Activated T-cell treated with anti-CD3 and anti-CD28 coated beads, Interleukin-2, amount 50 U/mL, for 1 hour (primary cell): ENCODE measurements at places on chromosomes 1 and 21.

GRCh38 chr1:156356262-156356874 is 12.6 kb upstream of the RHBG start:
- no peak for DNase-seq

DNA sequence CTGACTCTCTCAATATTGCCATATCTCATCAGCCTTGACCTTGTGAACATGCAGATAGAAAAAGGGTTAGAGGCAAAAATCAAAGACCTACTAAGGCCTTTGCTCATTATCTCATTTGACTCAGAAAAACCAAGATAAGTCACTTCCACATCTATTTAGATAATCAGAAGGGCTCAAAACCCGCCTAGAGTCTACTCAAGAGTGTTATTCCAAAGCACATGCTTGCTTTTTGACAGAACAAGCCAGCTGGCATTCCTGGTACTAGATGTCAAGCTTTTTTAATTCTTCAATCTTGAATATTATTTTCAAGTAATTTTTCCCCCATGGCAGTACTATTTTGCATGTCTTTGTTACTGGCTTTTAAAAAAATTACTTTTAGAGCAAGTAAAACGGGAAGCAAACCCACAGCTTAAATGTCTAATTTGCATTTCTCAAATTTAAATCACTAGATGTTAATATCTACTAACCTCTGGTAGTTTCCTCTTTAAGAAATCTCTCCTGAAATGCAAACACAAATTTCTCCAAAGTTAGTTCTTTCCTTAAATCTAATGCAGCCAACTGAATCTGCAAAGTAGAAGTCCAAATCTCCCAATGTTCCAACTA is 51.5 kb downstream of the APP start:
- no peak for DNase-seq

- peak; percentile 30 for DNase-seq
Observed at GRCh38 chr1:48677306-48678287, 99.1 kb downstream of the BEND5 start.

- no peak for DNase-seq
Observed at GRCh38 chr1:211708006-211708405, 32.6 kb upstream of the NEK2 start.

DNA sequence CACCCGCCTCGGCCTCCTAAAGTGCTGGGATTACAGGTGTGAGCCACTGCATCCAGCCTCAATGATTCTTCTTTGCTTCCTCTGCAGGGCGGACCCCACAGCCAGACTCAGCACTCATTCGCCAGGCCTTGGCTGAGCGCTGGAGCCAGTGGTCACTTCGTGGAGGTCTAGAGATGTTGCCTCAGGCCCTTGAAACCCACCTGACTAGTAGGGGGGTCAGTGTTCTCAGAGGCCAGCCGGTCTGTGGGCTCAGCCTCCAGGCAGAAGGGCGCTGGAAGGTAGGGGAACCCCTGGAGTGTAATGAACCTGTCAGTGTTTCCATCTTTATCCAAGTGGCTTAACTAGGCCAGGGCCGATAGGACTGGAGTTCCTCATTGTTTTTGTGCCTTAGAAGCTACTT is 2.7 kb downstream of the PPOX start:
- no peak for DNase-seq

- no peak for DNase-seq
Observed at GRCh38 chr1:28862571-28863403, 50.8 kb downstream of the OPRD1 start.

GRCh38 chr21:39582749-39583148 is 30.0 kb upstream of the B3GALT5 start:
- DNase-seq = no peak

GRCh38 chr1:217456261-217456660 is 174.6 kb downstream of the GPATCH2 start:
- no peak for DNase-seq

DNA sequence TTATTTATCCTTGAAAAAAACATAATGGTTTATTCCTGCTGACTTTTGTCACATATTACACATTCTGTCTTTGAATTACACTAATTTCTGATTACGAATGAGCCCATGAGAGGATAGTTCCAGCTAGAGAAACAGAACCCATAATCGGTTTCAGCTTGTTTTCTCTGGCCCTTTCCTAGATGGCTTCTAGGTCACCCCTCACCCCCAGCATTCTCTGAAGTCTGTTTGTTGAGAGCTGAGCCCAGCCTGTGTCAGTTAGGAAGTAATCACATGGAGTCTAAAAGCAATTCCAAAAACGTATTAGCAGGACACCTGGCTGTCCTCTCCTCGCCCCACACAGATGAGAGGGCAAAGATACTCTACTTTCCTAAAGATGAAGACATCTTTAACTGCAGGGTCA is 48.9 kb downstream of the KIAA1614 start:
- no peak for DNase-seq
